ENCODE measurements at places on chromosomes 2 and 18.

- peak; percentile 70 for DNase-seq
Observed at GRCh38 chr2:65057391-65058052, 1.3 kb downstream of the CEP68 start.

DNA sequence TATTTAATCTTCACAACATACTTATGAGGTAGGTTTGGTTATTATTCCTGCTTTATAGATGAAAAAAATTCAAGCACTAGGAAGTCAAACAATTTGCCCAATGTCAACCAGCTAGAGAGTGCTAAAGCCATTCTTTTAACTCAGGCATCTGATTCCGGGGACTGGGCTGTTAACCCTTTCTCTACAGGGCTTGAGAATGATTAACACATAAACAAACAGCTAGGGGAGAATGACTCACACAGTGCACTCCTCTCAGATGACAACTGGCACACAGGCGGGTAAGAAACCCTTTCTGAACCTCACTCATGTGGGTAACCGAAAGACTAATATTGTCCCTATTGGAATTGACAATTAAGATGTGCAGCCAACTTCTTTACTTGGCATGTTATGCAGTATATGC is 86.3 kb upstream of the FSHR start:
- DNase-seq, result no peak

- DNase-seq, result peak; percentile 67
Observed at GRCh38 chr2:126656431-126657147, 631 bp downstream of the GYPC start.

- no peak for DNase-seq
Observed at GRCh38 chr2:194700726-194701125, 956.3 kb upstream of the SLC39A10 start.

DNA sequence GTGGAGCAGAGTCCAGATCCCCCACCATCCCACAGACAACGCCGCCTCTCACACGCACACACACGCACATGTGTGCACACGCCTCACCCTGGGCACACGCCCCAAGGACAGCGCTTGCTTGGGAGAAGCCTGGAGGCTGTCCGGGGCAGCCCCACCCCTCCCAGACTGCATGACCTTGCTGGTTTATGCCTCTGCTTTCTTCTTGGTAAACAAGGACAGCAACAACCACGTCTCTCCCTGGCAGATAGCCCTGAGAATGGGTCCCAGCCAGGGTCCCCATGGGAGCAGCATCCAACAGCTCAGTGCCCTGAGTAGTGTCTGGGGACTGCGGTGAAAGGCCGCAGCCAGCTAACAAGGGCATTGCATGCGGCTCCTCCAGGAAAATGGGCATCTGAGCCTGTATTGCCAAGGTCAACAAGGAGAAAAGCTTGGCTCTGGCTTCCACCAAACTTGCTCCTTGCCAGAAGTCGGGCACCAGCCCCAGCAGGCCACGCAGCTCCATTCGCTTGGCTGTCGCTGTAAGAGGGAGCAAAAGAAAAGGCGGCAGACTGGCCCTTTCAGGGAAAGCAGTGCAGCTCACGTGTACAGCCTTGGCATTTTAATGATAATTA is 234.6 kb downstream of the EIPR1 start:
- no peak for DNase-seq

- DNase-seq, result no peak
Observed at GRCh38 chr2:16621316-16621715, 44.3 kb downstream of the CYRIA start.

- no peak for DNase-seq
Observed at GRCh38 chr18:56373601-56374000, 264.8 kb downstream of the TXNL1 start.

DNA sequence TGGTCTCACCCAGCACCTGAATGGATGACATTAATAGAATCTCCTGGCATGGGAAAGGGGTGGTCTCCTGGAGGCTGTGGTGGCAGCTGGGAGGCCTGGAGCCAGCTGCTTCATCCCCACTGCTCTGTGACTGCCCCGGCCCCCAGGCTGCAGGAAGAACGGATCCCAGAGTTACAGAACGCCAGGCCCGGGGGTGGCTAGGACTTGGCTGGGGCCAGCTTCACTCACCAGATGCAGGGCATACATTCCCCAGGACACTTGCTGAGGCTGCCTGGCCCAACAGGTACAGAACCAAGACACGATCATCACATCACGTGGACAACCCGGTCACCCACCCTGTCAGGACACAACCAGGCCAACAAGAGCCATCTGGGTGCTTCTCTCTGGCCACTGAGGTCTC is 178.6 kb upstream of the SALL3 start:
- DNase-seq, result no peak

- no peak for DNase-seq
Observed at GRCh38 chr18:9526458-9526857, 51.1 kb downstream of the RALBP1 start.

DNA sequence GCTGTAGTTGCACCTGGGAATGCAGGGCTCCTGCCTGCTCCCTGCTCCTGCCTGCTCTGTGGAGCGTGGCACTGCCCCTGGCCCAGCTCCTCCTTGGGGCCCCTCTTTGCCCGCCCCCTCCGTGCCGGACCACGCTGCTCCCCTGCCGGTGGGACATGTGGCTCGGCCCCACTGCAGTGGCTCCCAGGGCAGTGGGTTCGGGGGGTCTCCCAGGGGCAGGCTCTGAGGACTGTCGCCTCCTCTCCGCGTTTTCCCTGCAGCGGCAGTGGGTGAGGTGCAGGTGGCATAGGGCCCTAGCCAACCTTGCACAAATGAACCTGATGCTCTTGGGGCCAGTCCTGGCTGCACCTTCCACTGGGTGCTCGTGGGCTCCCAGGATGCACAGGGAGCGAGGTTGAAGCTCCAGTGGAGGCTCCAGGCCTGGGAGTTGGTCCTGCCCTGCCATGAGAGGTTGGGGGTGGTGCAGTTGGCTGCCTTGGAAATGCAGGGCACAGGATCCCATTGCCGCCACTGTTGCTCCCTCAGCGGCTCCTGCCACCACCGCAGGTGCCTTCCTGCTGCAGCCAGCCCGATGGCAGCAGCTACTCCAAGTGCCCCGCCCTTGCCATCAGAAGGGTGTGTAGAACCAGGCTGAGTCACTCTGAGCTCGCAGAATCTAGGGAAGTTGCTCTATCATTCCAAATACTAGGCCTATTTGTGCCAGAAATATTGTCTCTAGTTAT is 313.1 kb upstream of the SYT4 start:
- DNase-seq, result no peak

- peak; percentile 77 for DNase-seq
Observed at GRCh38 chr2:20661421-20662307, 5.3 kb upstream of the GDF7 start.

DNA sequence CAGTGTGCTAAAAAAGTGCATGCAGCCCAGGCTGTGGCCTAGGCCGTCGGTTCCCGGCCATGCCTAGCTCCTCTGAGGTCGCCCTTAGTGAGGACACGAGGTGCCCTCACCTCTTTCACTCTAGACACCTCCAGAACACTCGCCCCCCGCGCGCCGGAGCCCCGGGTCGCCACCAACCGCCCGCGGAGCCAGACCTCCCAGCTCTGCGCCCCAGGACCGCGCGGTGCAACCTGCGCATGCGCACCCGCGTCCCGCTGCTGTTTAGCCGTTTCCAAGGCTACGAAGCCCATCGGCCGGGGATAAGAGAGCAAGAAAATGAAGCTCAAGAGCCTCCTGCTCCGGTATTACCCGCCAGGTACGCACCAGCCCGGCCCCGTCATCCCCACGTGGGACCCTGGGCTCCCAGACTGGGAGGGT is at the start of gene DAW1:
Gene DAW1, plus strand, starts transcription at position 257 of the 417 bp plus-strand sequence. Its CDS starts 59 bp downstream, at position 316.
- DNase-seq, result peak; percentile 56

DNA sequence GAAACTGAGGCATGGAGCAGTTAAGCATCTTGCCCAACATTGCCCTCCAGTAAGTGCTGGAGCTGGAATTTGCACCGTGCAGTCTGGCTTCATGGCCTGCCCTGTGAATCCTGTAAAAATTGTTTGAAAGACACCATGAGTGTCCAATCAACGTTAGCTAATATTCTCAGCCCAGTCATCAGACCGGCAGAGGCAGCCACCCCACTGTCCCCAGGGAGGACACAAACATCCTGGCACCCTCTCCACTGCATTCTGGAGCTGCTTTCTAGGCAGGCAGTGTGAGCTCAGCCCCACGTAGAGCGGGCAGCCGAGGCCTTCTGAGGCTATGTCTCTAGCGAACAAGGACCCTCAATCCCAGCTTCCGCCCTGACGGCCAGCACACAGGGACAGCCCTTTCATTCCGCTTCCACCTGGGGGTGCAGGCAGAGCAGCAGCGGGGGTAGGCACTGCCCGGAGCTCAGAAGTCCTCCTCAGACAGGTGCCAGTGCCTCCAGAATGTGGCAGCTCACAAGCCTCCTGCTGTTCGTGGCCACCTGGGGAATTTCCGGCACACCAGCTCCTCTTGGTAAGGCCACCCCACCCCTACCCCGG is 1.3 kb downstream of the PROC start:
- DNase-seq, result no peak

- DNase-seq, result no peak
Observed at GRCh38 chr18:80088823-80089222, 20.2 kb upstream of the ADNP2 start.

DNA sequence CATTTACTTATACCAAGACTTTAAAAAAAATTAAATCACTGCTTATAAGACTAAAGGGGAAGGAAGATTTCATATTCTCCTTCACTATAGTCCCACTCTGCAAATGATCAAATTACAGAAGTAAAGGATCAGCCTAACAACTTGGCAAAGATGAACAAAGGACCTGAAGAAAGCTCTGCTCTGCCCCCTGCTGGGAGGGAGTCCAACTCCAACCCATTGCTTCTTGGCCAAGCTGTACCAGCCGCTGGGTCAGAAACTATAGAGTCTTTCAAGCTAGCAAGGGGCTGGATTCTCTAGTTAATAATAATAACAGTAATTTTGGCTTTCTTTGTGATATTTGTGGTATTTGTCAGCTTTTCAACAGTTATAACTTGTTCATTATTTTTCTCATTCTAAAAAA is 927.0 kb upstream of the CRIM1 start:
- no peak for DNase-seq

DNA sequence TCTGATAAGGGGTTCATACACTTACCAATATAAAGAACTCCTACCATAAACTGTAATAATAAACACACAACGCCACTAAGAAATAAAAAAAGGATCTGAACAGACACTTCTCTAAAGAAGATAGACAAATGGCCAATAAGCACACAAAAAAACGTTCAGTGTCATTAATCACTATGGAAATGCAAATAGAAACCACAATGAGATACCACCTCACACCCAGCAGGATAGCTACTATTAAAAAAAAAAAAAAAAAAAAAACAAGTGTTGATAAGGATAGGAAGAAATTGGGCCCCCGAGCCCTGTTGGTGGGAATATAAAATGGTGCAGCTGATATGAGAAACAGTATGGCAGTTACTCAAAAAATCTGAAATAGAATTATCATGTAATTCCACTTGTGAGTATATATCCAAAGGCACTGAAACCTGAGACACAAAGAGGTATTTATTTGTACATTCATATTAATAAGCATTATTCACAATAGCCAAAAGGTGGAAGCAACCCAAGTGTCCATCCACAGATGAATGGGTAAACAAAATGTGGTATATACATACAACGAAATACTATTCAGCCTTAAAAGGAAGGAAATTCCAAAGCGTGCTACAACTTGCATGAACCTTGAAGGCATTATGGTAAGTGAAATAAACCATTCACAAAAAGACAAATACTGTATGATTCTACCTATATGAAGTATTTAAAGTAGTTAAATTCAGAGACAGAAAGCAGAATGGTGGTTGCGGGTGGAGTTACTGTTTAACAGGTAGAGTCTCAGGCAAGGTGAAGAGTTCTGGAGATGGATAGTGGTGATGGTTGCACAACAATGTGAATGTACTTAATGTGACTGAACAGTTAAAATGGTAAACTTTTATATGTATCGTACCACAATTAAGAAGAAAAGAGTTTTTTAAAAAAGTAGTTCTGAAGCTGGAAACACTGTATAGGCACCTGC is 17.9 kb downstream of the REV1 start:
- no peak for DNase-seq

- DNase-seq, result no peak
Observed at GRCh38 chr2:166632616-166633015, 138.6 kb upstream of the SCN7A start.

DNA sequence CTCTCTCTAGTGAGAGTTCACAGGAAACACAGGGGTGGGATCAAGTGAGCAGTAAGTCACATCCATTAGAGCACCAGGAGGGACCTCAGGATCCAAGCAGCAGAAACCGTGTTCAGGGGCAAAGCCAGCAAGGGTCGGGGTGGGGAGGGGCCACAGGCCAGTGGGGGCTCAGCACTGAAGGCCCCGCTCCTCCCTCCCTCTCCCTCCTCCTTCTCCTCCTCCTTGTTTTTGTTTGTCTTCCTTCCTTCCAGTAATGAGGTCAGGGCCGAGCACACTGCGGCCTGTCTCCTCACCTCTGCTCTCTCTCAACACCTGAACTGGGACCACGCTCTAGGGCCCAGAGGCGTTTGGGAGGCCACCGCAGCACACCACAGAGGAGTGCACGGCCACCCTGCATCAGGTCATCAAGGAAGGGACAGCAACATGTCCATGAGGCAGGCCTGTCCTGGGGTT is 20.9 kb downstream of the MTERF4 start:
- DNase-seq, result no peak

- DNase-seq, result no peak
Observed at GRCh38 chr2:54638774-54639187, 84.7 kb upstream of the EML6 start.

- no peak for DNase-seq
Observed at GRCh38 chr2:66437109-66437690, 2.3 kb downstream of the MEIS1 start.

DNA sequence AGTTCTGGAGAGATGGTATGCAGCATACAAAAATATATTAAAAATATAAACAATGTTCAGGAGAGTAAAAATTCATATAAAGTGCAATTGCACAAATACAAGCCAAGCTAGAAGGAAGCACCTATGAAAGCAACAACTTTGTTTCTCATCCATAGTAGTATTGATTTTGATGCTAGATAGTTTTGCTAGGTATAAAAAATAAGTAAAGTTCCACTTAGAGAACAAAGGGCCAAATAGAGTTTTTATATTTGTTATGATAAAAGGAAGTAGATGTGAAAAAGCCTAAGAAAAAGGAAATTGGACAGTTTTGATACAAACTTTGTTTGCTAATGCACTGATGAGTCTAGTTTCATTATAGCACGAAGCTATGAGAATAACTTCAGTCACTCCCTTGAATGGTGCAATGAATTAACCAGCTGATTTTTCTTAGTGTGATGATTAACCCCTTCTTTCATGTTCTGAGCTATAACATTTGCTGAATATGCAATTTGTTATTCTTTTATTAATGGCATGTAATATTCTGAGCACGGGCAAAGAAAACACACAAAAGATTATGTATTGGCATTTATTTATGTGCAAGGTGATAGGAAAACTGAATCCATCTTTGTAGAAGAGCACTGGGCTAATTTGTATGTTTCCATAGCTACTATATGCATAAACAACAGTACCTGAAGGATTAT is 24.7 kb downstream of the SLC5A7 start:
- no peak for DNase-seq

- DNase-seq, result peak; percentile 74
Observed at GRCh38 chr2:10028988-10029874, 14.1 kb upstream of the KLF11 start.

DNA sequence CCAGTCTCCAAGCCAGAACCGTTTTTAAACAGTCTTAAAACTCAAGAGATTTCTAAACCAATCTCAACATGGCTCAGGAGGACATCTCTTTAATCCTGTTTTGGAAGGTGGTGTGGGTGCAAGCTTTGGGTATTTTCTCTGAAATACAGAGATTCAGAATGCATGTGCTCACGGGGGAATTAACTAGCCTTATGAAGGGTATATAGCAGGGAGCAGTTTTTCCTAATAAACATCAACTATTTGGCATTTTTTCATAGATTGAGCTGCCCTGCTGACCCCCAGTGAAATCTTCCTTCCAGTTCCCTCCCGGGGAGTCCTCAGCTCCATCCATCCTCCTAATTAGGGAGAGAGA is 122.6 kb downstream of the SMAD7 start:
- no peak for DNase-seq

- no peak for DNase-seq
Observed at GRCh38 chr2:133841900-133842299, 273.6 kb upstream of the NCKAP5 start.

All from activated naive CD4-positive, alpha-beta T cell treated with anti-CD3 and anti-CD28 coated beads, Interleukin-2, amount 10 ng/mL, durations not matched to agents 7 days and 5 days (primary cell).